ENCODE measurements at places on chromosomes 5 and 9.

GRCh38 chr9:127937056-127937387, 632 bp downstream of the DPM2 start:
- no peak for DNase-seq

DNA sequence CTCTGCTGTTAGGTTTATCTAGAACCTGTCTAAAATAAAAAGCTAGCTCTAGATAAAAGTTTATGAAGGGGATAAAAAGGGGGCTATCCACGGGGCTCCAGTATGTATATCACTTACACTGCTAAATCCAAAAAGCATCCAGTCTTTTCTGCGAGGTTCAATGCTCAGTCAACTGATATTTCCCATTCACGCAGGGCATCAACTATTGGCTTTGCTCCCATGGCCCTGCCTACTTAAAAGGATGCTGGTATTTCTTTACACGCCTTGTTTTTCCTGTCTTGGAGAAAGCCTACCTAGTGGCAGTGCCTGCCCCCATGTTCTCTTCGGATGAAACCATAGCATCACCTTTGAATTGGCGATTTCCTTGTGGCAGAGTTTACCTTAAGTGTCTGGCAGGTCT, 8.1 kb downstream of the SPRY4 start:
- no peak for DNase-seq

DNA sequence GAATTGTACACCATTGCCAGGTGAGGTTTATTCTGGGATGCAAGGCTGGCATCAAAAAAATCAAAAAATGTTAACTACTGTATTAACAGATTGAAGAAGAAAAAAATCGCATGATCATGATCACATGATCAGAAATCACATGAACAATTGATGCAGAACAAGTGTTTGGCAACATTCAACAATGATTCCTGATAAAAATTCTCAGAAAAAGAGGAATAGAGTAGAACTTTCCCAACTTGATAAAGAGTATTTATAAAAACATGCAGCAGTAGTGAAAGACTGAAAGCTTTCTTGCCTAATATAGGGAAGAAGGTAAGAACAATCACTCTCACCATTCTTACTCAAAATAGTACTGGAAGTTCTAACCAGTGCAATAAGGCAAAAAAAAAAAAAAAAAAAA, 16.4 kb downstream of the SLCO4C1 start:
- DNase-seq = no peak

GRCh38 chr5:73188764-73189531, 16.0 kb downstream of the TMEM174 start:
- DNase-seq = no peak
